ENCODE measurements at places on chromosomes 6 and 20. TPM values are rescaled to one million over a fixed set of nuclear protein-coding genes. Genes with fewer than 3 reads are reported as not detected.

Gene FAM50B
- 5.3 TPM for total RNA-seq

Gene DEFB114
- total RNA-seq, result not detected

Gene UBE3D
- 3.8 TPM for total RNA-seq

Gene MCM9
- total RNA-seq, result 18.0 TPM

Gene TBC1D32
- 4.3 TPM for total RNA-seq

Gene MYLK2
- total RNA-seq, result 9.8 TPM

Gene PSMB1
- 249 TPM for total RNA-seq

Gene HMGA1
- total RNA-seq, result 27.2 TPM

Gene IMPG1
- not detected for total RNA-seq

Gene IL17F
- total RNA-seq, result not detected

Gene CTNNBL1
- total RNA-seq, result 23.1 TPM

Gene SLCO4A1
- total RNA-seq, result 0.11 TPM

Gene GPR6
- total RNA-seq, result not detected

Gene ADGRF4
- total RNA-seq, result not detected

Gene RAET1E
- not detected for total RNA-seq

Gene PET117
- total RNA-seq, result 10.5 TPM

Gene IPCEF1
- total RNA-seq, result 4.4 TPM

Gene TINAG
- total RNA-seq, result not detected

Gene NKAPL
- 0.26 TPM for total RNA-seq

Gene SPEF1
- total RNA-seq, result under 0.01 TPM

Gene SIRPB1
- 2.8 TPM for total RNA-seq

Gene C6orf58
- total RNA-seq, result 0.11 TPM

Gene DUSP15
- total RNA-seq, result 1.3 TPM

Gene AGPAT4
- total RNA-seq, result 12.9 TPM

Gene FBXL4
- 16.4 TPM for total RNA-seq

Gene FRS3
- total RNA-seq, result 0.95 TPM

Gene GLP1R
- not detected for total RNA-seq

Gene IL20RA
- 0.26 TPM for total RNA-seq

Gene PPP1R16B
- total RNA-seq, result 183 TPM

Gene SYNDIG1
- not detected for total RNA-seq

Gene UBD
- total RNA-seq, result 7.8 TPM

Gene TREML1
- not detected for total RNA-seq

Gene MCM3
- total RNA-seq, result 52.8 TPM

Gene SLC52A3
- total RNA-seq, result not detected

Gene FAM83C
- under 0.01 TPM for total RNA-seq

Gene CHMP4B
- total RNA-seq, result 39.9 TPM

Gene ZNF311
- total RNA-seq, result 0.17 TPM

Gene SLC17A1
- not detected for total RNA-seq

Gene MYLK4
- 0.87 TPM for total RNA-seq

Gene SOBP
- total RNA-seq, result 2.2 TPM

Gene PTPRT
- total RNA-seq, result under 0.01 TPM

Gene KCNK5
- total RNA-seq, result not detected

Gene ENPP5
- not detected for total RNA-seq

Gene CLVS2
- total RNA-seq, result not detected

Gene PHF20
- 24.8 TPM for total RNA-seq

Gene ZC2HC1B
- not detected for total RNA-seq

Gene HUS1B
- 0.69 TPM for total RNA-seq

Gene TGM3
- not detected for total RNA-seq

Gene DNMT3B
- total RNA-seq, result 0.76 TPM

Gene CRYBG1
- total RNA-seq, result 4.2 TPM

Gene OXT
- not detected for total RNA-seq

Gene PAX1
- not detected for total RNA-seq

Gene TDP2
- total RNA-seq, result 17.3 TPM

All from dermis lymphatic vessel endothelial cell (primary cell).